ENCODE measurements at places on chromosomes 5 and 9.
A peak's percentile ranks its signal among the peaks of the same experiment; 100 is the strongest.

DNA sequence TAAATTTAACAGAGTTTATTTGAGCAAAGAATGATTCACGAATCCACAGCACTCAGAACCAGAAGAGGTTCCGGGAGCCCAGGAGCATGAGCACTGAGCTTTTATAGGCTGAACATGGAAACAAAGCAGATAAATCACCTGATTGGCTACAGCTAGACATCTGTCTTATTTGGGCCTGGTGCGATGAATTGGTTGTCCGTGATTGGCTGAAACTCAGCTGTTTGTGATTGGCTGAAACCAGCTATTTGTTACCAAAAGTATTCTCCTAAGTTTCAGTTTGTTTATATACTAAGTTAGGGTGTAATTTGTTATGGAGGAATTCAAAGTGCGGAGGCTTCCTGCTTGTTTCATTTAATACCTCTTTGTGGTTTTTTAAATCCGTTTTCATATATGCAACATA, 15.8 kb upstream of the LCP2 start:
- peak; percentile 19 for DNase-seq

DNA sequence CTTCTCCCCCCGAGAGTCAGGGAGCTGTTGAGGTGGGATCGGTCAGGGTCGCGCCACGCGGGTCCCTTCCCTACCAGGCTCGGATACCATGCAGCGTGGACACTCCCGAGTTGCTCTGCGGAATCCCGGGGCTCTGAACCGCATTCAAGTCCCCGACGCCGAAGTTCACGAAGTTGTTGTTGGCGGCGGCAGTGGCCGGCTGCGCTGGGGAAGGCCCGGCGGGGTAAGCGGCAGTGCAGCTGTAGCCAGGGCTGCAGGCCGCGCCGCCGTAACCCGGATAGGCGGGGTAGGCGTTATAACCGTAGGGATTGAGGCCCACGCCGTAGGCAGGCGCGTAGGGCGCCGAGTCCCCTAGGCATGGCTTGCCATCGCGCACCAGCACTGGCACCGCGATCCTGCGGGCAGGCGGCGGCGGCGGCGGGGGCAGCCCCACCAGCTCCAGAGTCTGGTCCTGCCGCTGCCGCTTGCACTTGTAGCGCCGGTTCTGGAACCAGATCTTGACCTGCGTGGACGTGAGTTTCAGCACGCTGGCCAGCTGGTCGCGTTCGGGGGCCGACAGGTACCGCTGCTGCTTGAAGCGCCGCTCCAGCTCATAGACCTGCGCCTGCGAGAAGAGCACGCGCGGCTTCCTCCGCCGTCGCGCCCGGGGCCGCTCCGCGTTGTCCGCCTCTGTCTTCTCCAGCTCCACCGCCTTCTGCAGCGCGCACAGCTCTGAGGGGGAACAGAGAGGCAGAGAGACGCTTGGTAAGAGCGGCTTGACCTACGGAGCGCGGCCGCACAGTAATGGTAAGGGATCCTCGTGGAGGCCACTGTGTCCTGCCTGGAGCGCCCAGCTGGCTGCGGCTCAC, 2.3 kb downstream of the NKX2-5 start:
- no peak for DNase-seq

DNA sequence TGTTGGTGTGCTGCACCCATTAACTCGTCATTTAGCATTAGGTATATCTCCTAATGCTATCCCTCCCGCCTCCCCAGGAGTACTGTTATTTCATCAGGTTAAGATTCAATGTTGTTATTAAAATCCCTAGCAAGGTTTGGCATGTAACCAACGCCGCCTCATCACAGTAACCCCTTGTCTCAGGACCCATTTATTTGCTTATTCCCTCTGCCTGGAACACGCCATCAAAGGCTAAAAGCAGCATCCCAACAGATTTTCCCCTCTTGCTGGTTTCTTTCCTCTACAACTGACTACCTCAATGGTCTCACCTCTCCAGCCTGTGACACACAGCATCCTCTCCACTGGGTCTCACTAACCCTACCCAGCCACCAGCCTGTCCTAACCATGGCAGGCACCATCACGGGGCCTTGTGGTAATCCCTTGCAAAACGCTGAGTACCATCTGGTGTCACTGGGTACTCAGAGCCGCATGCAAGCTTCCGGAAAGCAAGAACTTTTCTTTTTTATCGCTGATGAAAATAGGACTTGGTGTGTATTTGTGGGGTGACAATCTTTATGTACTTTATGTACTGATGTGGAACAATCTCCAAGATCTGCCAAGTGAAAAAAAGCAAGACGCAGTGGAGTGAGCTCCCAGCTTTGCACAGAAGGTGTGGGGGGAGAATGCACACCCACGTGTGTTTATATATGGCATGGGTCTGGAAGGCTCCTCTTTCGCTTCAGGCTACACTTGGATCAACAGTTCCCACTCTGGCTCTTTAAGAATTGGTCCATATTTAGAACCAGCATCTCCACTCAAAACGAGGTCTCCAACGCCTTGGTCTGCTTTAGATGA, 6.1 kb downstream of the RPS14 start:
- DNase-seq, result no peak

GRCh38 chr9:31119890-31120454, 1264.5 kb upstream of the ACO1 start:
- DNase-seq, result no peak

- DNase-seq, result no peak
Measured at GRCh38 chr9:70802206-70802605, 319.2 kb downstream of the TRPM3 start.

DNA sequence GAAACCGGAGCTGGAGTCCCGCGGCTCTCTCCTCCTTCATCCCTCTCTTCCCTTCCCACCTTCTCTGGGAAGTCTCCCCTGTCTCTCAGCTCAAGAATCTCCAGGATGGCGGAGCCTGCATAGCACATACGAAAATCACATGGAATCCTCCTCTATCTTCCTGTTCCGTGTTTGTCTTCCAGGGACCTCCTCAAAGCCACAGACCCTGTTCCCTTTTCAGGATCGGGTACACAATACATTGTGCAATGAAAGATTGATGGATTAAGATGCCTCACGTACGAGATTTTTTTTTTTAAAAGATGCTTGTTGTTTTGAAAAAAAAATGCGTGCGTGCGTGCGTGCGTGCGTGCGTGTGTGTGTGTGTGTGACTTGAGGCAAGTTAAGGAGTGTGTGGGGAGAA, 46.6 kb upstream of the OLFM1 start:
- no peak for DNase-seq

DNA sequence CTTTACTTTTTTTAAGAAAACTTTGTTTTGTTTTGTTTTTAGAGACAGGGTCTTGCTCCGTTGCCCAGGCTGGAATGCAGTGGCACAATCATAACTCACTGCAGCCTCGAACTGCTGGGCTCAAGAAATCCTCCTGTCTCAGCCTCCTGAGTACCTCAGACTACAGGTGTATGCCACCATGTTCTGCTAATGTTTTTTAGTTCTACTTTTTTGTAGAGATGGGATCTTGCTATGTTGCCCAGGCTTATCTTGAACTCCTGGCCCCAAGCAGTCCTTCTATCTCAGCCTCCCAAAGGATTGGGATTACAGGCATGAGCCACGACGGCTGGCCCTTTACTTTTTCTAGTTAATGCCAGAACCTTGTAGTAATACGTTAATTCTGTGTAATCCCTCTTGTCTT, 36.0 kb downstream of the IPO11 start:
- no peak for DNase-seq

DNA sequence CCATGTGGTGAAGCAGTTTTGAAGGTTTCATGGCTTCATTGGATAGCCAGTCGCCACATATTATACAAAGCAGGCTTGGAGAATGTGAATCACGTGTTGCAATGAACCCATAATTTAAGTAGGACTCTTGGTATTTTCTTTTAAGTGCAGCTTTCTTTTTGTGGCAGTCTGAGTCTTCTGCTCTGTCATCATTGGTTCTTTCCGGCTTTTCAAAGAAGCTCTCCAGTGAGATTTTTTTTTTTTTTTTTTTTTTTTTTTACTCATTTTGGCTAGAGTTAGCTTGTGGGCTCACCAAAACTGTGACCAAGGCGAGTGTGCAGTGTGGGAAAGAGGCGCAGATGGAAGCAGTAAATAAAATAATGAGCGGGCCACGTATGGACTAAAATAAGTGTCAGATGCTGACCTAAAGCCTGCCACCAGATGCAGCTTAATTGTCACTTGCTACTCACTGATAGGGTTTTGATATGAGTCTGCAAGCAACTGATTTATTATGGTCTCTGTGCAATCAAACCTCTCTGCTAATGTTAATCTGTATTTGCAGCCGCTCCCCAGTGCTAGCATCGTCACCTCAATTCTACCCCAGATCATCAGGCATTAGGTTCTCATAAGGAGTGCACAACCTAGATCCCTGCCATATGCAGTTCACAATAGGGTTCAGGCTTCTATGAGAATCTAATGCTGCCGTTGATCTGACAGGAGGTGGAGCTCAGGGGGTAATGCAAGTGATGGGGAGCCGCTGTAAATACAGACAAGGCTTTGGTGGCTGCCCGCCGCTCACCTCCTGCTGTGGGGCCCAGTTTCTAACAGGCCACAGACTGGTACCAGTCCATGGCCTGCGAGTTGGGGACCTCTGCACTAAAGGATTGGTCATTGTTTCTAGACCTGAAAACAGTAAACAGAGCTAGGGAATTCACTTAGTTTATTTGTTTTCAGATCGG, 45.5 kb upstream of the LARP1 start:
- DNase-seq, result no peak

DNA sequence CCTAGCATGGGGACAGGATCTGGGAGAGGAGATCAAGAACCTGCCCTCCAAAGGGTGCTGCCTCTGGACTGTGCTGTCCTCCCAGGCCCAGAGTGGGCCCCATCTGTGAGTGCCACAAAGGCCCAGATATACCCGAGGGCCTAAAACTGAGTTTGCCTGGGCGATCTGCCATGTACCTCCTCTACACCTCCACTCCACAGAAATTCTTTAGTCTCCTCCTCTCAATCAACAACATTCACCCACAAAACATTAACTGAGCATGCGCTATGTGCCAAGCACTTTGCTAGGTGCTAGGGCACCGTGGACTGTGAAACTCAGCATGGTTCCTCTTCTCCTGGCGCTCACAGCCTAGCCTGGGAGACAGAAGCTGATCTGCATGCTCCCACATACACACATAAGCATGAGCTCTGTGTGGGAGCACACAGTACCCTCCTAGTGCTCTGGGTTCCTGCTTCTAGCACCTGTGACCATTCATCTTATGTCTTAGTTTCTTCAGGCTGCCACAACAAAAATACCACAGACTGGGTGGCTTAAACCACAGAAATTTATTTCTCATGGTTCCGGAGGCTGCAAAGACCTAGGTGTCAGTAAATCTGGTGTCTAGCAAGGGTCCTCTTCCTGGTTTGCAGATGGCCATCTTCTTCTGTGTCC, 82.0 kb upstream of the FSTL4 start:
- no peak for DNase-seq

GRCh38 chr5:136089791-136090190, 42.9 kb upstream of the SMAD5 start:
- DNase-seq, result no peak

- DNase-seq, result no peak
Measured at GRCh38 chr5:126917918-126918614, 112.3 kb downstream of the MARCHF3 start.

GRCh38 chr5:103271570-103272289, 13.2 kb downstream of the MACIR start:
- no peak for DNase-seq

DNA sequence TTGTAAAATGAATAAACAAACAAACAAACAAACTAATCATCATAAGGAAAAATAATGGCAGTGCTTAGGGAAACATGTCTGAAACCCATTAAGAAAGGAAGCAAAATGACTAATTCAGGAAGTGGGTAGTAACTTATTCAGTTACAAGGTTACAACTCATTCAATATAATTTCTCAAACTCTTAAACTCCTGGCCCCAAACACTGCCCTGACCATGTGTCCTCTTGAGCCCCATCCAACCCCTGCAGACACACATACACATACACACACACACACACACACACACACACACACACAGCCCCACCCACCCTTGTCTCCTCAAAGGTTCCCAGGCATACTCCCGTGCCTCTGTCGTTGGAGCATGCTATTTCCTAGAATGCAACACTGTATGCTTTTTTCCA, 193.9 kb downstream of the SEC61B start:
- DNase-seq, result no peak

- no peak for DNase-seq
Measured at GRCh38 chr9:104206766-104207165, 112.7 kb downstream of the SMC2 start.

GRCh38 chr5:40958811-40959210, 49.5 kb downstream of the C7 start:
- DNase-seq, result no peak

GRCh38 chr9:131826966-131827525, 87.2 kb upstream of the RAPGEF1 start:
- no peak for DNase-seq

GRCh38 chr5:39846144-39846543, 421.4 kb upstream of the DAB2 start:
- DNase-seq, result no peak

All from T-helper 22 cell (primary cell).